ENCODE measurements at places on chromosomes 6 and 20.

- DNase-seq, result no peak
Observed at GRCh38 chr6:163438940-163439335, 24.4 kb downstream of the QKI start.

GRCh38 chr6:154951345-154952200, 43.5 kb upstream of the TIAM2 start:
- DNase-seq, result no peak

- DNase-seq, result no peak
Observed at GRCh38 chr6:106735136-106735633, 105.8 kb downstream of the QRSL1 start.

DNA sequence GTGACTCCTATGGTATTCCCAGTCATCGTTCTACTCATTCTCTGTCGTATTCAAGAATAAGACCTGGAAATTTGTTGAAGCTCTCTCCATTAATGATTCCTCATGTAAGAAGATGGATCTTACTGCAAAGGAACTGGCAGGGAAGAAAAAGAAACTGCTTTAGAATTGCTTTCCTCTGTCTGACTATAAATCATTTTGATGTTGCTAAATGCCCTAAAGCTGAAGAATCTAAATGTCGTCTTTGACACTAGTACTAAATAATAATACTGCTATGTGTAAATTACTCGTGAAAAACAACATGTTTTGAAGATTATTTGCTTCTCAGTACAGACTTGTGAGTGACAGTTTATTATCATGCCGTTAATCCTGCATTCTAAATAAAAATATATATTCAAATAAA, 20.5 kb upstream of the MYLIP start:
- DNase-seq, result no peak

DNA sequence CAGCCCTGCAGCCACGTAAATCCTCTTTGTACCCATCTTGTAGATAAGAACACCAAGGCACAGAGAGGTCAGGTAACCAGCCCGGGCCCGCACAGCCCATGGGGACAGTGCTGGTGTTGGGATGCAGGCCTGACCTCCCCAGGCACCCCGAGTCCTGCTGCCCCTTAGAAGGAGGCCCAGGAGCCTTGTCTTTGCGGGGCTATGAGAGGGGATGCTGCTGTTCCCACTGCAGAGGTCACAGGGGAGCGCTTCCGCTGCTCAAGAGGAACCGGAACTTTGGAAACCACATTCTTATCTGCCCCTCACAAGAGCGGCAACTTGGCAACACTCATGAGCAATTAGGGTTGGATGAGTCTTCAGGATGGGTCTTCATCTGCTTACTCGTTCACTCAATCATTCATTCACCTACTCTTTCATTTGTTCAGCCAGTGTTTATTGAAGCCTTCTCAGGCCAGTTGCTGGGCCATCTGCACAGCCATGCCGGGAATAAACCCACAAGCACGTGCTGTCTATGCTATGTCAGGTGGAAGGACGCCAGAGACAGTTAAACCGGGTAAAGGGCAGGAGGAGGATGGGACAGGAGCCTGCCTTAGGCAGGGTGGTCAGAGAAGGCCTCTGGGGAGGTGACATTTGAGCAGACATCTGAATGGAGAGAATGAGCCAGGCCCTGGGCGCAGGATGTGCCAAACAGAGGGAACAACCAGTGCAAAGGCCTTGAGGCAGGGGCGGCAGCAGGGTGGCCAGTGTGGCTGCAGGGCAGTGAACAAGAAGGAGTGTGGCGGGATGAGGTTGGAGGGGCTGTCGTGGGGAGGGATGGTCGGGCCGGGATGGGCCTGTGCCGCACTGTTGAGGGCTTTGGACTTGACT, 60.8 kb downstream of the RBM38 start:
- no peak for DNase-seq

DNA sequence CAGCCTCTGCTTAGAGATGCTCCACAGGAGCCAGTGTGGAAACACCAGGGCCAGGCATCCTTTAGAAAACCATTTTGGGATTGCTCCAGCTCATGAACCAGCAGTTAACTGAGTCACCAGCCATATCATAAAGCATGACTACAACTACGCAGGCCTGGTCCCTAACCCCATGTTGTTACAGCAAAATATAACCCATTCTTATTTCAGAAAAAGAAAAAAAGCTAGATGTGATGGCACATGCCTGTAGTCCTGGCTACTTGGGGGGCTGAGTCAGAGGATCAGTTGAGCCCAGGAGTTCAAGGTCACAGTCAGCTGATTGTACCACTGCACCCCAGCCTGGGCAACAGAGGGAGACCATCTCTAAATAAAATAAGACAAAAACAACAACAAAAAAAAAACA, 36.8 kb downstream of the C6orf15 start:
- no peak for DNase-seq

DNA sequence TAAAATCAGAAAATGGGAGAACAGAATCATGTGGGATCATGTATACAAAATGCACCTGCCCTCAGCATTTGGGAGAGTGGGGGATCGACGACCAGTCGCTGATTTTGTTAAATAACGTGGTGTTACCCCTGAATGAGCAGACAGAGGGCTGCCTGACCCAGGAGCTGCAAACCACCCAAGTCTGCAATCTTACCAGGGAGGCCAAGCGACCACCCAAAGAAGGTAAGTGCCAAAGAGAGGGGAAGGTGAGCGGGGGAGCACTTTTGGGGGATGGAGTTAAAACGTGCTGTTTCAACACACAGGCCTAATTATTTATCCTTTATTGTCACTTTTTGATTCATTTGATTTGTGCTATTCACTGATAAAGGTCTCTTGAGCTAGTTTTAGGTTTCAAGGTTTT, 4.1 kb downstream of the ADGRB3 start:
- no peak for DNase-seq

DNA sequence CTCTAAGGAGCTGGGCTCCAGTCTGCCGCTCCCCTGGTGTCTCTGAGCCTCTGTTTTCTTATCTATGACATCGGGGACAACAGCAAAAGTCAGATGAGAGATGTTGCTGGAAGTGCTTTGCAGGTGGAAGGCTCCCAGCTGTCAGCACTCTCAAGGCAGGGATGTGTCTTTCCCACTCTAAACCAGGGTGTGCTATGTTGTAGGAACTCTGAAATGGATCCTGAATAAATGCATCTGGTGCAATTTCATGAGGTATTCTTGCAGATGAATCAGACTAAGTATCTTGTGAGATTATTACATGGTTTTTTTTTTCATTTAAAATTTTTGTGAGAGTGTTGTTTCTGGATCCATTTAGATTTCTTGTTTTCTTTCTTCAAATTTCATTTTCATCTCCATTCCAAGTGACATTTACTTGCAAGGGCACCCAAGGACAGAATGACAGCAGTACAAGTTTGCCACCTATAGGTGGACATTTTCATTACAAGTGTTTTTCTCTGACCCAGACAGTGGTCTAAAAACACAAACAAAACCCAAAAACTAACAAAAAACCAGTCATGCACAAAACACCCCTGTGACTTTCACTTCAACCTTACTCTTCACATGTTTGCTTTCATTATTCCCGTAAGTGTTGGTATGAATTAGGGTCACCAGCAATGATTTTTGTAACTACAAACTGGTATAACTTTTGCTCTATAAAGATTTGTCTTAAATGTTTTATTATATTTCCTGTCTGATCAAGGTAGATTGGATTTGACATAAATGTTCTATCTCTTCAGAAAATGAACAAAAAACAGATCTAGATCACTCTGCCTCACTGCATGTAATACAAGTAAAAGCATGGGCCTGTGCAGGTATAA, 14.7 kb upstream of the SIM1 start:
- no peak for DNase-seq

DNA sequence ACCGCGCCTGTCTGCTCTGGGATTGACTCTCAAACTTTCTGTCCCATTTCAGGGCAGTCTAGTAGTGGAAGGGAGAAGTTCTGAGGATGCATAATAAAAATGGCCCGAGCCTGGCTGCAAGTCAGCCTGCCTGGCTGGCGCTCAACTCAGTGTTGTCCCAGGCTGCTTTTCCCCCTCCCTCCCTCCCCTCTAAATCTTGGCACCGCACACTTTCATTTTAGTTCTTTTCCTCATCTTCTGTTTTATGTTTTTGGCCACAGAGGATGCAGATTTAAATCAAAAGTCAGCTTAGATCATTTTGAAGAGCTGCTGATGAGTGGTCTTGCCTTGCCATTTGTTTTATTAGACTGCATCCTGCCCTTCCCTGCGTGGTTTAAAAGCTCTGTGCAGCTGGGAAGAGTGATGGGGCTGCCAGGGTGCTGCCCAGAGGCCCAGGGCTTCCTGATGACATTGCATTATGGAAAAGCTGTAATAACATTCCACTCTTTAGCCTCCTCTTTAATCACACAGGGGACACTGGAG, 6.5 kb upstream of the UQCC2 start:
- no peak for DNase-seq

DNA sequence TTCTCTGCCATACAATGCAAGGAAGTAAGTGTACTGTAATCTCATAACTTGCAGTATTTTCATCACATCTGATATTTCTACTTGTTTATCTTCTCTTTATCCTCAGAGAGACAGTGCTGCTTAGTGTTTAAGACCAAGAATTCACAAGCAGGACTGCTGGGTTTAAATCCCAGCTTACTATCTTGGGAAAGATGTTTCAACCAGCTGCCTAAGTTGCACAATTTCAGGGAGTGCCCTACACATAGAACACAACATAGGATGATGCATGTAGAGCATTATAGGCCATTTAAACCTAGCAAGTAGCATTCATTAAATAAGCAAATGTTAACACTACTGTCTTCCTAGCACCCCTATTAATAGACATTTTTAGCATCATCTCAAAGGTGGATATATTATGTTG, 205.2 kb upstream of the CEP162 start:
- no peak for DNase-seq

- DNase-seq, result no peak
Observed at GRCh38 chr20:50520222-50520880, 10.2 kb downstream of the PTPN1 start.

DNA sequence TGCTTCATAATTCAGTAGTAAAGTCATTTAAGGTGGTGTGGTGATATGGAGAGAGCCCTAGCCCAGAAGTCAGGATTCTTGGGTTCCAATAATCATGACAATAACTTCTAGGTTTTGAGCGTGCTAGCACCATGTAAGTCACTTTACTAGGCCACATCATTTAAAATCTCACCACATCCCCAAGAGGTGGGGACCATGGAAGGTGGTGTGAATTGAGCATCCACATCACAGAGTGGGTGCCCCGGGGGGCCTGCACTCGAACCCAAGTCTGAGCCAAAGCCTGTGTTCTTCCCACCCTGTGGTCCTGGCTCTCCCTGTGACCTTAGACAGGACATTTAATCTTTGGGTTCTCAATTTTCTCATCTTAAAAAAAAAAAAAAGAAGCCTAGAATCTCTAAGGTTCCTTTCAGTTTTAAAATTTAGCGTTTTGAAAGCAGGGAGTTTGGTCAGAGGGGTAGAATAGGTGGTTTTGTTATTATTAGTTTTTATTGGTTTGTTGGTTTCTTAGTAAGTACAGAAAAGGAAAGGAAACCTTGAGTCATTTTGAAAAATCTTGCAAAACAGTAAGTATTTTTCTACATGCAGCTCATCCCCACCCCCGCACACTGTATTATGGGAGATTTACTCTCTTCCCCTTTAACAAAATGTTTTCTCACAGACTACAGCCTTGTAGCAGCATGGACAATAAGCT, 26.4 kb downstream of the ARMC2 start:
- no peak for DNase-seq

- peak; percentile 36 for DNase-seq
Observed at GRCh38 chr6:170295510-170296422, 4.9 kb upstream of the DLL1 start.

DNA sequence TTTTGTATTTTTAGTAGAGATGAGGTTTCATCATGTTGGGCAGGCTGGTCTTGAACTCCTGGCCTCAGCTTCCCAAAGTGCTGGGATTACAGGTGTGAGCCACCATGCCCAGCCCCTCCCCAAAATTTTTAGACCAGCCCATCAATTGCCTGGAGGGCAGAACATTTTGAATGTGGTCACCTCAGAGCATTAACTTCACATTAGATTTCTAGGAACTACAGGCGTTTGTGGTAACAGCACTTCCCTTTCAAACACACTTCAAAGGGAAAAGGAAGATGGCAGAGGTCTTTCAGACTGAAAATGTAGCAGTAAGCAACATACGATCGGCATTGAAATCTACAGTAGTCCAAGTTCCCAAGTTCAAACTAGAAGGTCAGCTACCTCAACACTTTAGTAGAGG, 12.3 kb upstream of the SLA2 start:
- no peak for DNase-seq

DNA sequence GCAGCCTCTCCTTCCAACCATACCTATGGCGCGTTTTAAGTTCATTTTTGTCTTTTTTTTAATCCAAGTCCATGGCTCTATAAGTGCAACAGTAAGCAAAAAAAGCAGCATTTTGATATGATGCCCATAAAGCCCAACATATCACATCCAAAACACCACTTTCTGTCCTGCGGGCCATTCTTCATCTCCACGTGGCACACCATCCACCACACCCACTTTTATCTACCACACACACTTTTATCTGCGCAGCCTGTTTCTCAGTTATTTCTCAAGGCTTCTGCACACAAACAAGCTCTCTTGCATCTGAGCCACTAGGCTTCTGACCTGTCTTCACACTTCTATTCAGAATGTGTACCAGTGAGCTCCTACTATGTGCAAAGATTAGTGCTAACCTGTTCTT, 5.3 kb downstream of the GCLC start:
- DNase-seq, result no peak

DNA sequence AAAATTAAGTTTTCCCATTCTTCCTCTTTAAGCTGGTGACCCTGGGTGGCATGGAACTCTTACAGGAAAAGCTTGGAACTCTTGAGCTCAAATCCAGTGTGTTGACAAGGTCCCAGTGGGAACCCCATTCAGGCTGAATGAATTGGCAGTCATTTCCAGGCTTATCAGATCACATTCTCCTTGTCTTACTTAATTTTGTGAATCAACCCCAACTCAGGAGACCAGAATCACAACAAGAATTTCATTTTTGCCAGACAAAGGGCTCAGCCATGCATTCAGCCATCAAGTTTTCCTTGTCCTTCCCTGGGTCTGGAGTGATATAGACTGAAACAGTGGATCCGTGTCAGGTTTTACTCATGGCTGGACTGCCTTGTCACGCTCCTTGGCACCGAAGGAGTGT, 92.1 kb upstream of the EEF1E1 start:
- DNase-seq, result no peak

DNA sequence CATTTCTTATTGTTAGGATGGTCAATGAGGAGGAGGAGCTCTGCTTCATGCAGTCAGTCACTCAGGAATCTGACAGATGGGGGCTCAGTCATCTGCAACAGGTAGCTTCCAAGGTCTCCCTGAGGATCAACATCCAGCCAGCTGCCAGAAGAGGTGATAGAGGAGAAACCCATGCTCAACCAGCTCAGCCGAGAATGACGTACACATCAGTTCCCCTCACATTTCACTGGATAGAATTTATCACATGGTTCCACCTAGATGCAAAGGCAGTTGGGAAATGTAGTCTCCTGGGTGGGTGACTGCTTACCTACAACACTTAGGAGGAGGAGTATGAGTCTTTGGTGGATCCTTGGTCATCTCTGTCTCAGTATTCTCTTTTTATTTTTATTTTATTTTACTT, 144.5 kb downstream of the CEBPB start:
- no peak for DNase-seq
